ENCODE measurements at places on chromosomes 6 and 20. TPM values are rescaled to one million over a fixed set of nuclear protein-coding genes. Genes with fewer than 3 reads are reported as not detected.

The SEMG1 gene
- total RNA-seq: not detected

The PACRG gene
- 2.3 TPM for total RNA-seq

The SLC22A7 gene
- not detected for total RNA-seq

The ISM1 gene
- total RNA-seq: 1.0 TPM

The EYS gene
- 0.27 TPM for total RNA-seq

The PXDC1 gene
- 59.0 TPM for total RNA-seq

The CGA gene
- total RNA-seq: not detected

The MAFB gene
- 0.65 TPM for total RNA-seq

The CST3 gene
- total RNA-seq: 353 TPM

The HLA-DRA gene
- not detected for total RNA-seq

The BCAS1 gene
- not detected for total RNA-seq

The GINS1 gene
- 7.1 TPM for total RNA-seq

The SGK2 gene
- not detected for total RNA-seq

The DLK2 gene
- total RNA-seq: 47.8 TPM

The PTCRA gene
- not detected for total RNA-seq

The EDN3 gene
- not detected for total RNA-seq

The PROKR2 gene
- not detected for total RNA-seq

The LY6G6C gene
- total RNA-seq: 0.15 TPM

The NOTCH4 gene
- total RNA-seq: 0.08 TPM

The RBM24 gene
- 0.78 TPM for total RNA-seq

The RNF182 gene
- total RNA-seq: not detected

The GPR6 gene
- total RNA-seq: not detected

The COL19A1 gene
- not detected for total RNA-seq

The SOD2 gene
- 156 TPM for total RNA-seq

The NXT1 gene
- total RNA-seq: 75.8 TPM

The LKAAEAR1 gene
- total RNA-seq: 2.6 TPM

The DSP gene
- total RNA-seq: 168 TPM

The ADGRB3 gene
- not detected for total RNA-seq

The ATP6V1G2 gene
- 0.11 TPM for total RNA-seq

The OSER1 gene
- total RNA-seq: 29.1 TPM

The BEND3 gene
- total RNA-seq: 4.2 TPM

The CEP85L gene
- 6.1 TPM for total RNA-seq

The LPIN3 gene
- 9.3 TPM for total RNA-seq

The FHL5 gene
- not detected for total RNA-seq

The RTN4IP1 gene
- 5.5 TPM for total RNA-seq

The SIRPA gene
- total RNA-seq: 27.8 TPM

The FAM83C gene
- total RNA-seq: 1.0 TPM

The ACTR5 gene
- 8.9 TPM for total RNA-seq

The HFE gene
- total RNA-seq: 9.2 TPM

The ARMC12 gene
- not detected for total RNA-seq

The RIPOR2 gene
- total RNA-seq: not detected

The TCFL5 gene
- 15.7 TPM for total RNA-seq

The RBM39 gene
- total RNA-seq: 130 TPM

The VWA7 gene
- 0.19 TPM for total RNA-seq

The FOXO3 gene
- total RNA-seq: 18.1 TPM

The CALHM6 gene
- total RNA-seq: 2.5 TPM

The POM121L2 gene
- not detected for total RNA-seq

The SLPI gene
- total RNA-seq: 13.8 TPM

The OR2H1 gene
- not detected for total RNA-seq

The C20orf144 gene
- total RNA-seq: 0.16 TPM

The SLC16A10 gene
- not detected for total RNA-seq

The ROS1 gene
- total RNA-seq: 0.30 TPM

The SCP2D1 gene
- not detected for total RNA-seq

The ABHD16B gene
- not detected for total RNA-seq

The AP5S1 gene
- 11.0 TPM for total RNA-seq

The KIAA1755 gene
- total RNA-seq: not detected

The SLC35D3 gene
- total RNA-seq: not detected

The CD40 gene
- 7.4 TPM for total RNA-seq
